Activated naive CD4-positive, alpha-beta T cell treated with anti-CD3 and anti-CD28 coated beads, Interleukin-2, amount 50 U/mL, for 72 hours (primary cell): ENCODE measurements at places on chromosomes 5 and 9. TPM values are rescaled to one million over a fixed set of nuclear protein-coding genes. Genes with fewer than 3 reads are reported as not detected.

HAVCR1 gene
- 0.72 TPM for total RNA-seq

FLT4 gene
- 0.98 TPM for total RNA-seq

HTR4 gene
- not detected for total RNA-seq

BARHL1 gene
- total RNA-seq: not detected

TRPM6 gene
- total RNA-seq: 0.31 TPM

GFI1B gene
- not detected for total RNA-seq
